HTR-8/SVneo (cell line): ENCODE measurements at places on chromosomes 7 and 10.
A peak's percentile ranks its signal among the peaks of the same experiment; 100 is the strongest.

GRCh38 chr10:132740588-132740987, 45.4 kb downstream of the NKX6-2 start:
- no peak for DNase-seq

- no peak for DNase-seq
These were observed 18.2 kb downstream of the MYOZ1 start for GRCh38 chr10:73623056-73623455.

- DNase-seq, result no peak
These were observed 52.6 kb downstream of the RASGEF1A start for GRCh38 chr10:43214071-43214955.

DNA sequence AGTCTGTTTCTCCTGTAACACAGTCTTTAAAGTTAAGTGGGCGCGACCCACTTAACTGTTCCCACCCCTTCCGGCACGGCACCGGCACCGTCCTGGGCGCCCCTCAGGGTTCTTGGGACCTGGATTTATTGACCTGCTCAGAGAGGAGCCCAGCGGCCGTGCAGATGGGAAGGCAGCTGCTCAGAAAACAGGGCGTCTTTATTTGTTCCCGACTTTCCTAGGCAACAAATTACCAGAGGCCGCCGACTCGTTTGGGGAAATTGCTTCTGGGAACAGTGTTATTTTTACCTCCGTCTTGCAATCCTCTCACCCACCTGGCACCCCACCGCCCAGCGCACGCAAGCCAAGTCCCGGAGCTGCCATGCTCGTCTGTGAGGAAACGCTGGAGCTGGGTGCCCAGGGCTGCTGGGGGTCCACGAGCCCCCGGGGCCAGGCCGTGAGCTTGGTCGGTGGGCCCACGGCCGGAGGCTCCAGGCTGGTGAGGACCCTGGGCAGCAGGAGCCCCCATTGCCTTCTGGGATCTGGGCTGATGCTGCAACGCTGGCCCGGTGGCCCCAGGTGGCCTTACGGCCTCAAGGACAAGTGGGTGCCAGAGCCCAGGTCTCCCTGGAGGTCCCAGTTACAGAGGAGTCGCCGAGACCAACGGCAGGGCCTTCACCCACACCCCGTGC, 14.9 kb upstream of the ADGRA1 start:
- DNase-seq, result no peak

DNA sequence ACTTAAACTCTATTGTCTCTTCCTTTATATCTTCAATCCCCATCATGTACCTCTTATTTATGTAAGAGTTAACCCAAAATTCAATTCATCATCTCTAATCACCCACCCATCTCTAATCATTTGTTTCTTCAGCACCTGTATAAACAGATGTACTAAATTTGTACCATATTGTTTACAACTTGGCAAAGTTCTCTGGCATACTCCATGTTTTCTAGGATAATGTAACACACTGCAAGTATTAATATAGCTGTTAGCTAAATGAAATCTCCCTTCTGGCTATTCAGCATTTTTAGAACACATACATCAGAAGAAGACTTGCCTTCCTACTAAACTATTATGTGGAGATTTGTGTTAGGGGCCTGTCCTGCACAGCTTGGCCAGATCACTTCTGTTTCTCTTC, 33.1 kb downstream of the MALSU1 start:
- DNase-seq, result no peak

GRCh38 chr7:29214056-29214455, 19.5 kb downstream of the CHN2 start:
- no peak for DNase-seq

- DNase-seq, result no peak
These were observed 164.0 kb downstream of the CHRM2 start for GRCh38 chr7:137032436-137032835.

DNA sequence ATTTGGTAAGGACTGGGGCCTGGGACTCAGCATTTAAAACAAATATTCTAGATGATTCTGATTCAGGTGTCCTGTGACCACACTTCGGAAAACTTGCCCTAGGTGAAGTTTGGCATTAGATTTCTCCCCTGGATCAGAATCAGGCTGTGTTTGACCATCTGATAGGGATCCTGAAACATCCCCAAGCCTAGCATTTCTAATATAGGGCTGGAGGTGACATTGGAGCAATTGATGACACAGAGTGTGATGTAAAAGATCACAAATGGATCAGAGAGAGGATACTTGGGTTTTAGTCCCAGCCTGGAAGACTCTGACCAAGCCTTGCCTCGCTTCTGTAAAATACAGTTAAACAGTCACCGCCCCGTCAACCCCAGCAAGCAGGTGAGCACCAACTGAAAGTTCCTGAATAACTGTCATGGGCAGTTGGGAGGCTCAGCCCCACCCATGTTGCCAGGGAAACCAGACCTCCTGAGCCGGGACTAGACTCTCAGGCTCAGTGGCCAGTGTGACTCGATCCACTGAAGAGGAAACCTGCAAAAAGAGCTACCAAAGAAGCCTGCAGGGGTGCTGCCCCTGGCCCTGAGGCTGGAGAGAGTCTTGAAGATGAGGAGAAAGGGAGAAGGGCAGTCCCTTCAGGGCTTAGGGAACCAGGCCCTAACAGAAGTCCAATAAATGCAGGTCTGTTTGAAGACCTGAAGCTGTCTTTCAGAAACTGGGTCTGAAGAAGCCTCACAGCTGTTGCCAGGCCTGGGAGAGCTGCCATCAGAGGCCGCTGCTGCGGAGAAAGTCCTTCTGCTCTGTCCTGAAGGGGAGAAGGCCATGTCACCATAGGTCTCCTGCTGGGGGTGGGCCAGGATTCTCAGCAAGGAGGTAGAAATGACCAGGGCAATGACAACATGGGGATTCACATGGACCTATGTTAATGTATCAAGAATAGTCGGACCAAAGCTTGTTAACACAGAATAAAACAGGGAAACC, 126.1 kb upstream of the KCNMA1 start:
- DNase-seq, result no peak

DNA sequence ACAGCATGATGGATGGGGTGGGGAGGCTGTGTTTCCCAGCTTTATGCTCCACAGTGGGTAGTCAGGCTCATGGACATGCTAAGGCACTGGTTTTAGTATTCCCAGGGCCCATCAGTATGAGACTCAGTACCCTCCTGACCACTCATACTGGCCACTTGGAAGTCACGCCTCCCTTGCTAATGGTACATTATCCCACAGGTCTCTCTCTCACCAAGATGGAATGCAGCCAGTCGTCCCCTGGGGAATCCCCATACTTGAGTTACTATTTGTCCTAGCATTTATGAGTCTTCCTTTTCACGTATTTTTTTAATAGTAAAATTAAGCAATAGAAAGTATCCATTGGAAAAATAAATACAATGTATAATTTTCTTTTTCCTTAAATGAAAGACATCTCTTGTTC, 80.6 kb upstream of the TBX20 start:
- DNase-seq, result no peak

- DNase-seq, result no peak
These were observed 1005.3 kb upstream of the SORCS1 start for GRCh38 chr10:108169846-108170245.

GRCh38 chr7:47758546-47758945, 176.6 kb upstream of the TNS3 start:
- DNase-seq, result no peak

DNA sequence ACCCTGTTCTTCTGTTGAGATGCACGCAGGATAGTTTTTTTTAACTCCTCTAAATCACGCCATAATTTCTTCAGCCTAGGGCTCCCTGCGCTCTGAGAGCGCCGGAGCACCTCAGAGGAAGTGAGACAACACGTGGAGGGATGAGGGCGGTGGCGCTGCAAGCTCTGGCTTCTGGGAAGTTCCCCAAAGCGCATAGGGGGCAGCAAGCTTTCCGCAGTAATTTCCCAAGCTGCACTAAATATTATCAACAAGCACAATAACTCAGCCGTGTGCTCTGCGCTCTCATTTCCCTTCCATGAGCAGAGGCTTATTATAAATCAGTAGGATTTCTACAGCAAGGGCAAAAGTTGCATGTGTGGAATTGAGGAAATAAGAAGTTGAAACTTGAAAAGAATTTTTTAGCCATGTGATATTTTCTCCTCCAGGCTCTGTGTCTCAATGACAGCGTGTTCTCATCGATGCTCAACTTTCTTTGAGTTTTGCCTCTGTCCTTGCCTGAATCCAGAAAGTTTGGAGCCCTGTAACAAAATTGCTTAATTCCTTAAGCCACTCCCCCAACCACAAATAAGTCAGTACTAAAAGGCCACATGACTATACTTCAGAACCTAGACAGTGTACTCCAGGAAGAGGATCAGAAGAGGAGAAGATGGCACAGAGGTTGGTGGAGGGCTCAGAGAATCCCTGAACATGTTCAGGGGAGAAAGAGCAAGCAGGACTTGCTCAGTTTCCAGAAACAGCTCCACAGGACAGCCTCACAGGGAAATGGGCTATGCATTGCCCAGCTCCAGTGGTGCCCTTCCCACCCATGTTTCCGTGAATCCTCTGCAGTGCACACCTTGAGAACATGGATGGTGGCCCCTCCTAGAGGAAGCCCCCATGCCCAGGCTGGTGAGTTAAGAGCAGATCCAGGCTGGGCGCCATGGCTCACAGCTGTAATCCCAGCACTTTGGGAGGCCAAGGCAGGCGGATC, 221.5 kb upstream of the GHITM start:
- DNase-seq, result no peak

- no peak for DNase-seq
These were observed 13.2 kb upstream of the ZNF862 start for GRCh38 chr7:149824748-149825566.

- no peak for DNase-seq
These were observed 20.5 kb upstream of the RHEB start for GRCh38 chr7:151540146-151540545.

DNA sequence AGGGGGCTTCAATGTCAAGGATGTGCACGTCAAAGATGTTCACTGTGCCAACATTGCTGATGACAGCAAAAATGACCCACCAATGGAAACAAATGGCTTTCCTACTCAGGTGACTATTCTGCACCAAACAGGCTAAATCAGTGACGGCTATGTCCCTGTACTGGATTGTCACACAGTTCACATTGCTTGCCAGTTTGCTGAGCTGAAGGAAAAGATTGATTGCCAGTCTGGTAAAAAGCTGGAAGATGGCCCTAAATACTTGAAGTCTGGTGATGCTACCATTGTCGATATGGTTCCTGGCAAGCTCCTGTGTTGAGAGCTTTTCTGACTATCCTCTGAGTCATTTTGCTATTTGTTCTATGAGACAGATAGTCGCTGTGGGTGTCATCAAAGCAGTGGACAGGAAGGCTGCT, 202.2 kb upstream of the ETV1 start:
- DNase-seq, result no peak

GRCh38 chr10:126199221-126199998, 188.9 kb downstream of the ADAM12 start:
- DNase-seq, result peak; percentile 75

DNA sequence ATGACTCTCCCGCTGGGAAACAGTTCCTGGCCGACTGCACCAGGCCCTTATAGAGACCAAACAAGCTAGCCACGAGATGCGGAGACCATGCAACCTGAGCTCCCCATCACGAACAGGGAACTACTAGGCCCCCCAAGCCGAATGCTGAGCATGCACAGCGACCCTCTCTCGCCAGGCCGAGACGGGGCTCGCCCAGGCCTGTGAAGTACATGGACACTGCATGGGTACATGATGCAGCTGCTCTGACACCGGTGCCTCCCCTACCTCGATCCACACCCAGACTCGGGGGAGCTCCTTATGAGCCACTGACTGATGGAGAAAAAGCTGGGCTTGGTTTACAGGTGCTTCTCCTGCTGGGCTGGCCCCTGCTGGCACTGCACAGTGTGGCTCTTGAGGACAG, 72.2 kb upstream of the RHEB start:
- DNase-seq, result no peak

- DNase-seq, result no peak
These were observed 243.8 kb downstream of the MTERF1 start for GRCh38 chr7:91636728-91637127.

DNA sequence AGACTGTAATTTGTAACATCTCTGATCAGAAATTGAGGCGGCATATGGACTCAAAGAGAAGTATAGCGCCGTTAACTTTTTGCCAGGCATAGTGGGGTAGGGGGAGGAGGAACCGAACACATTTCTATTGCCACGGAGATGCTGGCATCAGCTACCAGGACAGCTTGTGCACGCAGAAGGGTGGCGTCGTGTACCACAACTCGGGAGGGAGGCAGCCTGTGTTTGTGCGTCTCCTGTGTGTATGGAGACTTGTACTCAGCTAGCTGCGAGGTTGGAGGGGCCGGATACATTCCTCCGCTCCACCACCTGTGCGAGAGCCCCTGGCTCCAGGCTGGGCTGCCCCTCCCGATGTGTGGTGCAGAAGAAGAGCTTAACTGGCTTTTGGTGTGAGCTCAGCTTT, 634.8 kb downstream of the TYW1 start:
- no peak for DNase-seq
